ENCODE measurements at places on chromosomes 16 and 17. TPM values are rescaled to one million over a fixed set of nuclear protein-coding genes. Genes with fewer than 3 reads are reported as not detected.

DNA sequence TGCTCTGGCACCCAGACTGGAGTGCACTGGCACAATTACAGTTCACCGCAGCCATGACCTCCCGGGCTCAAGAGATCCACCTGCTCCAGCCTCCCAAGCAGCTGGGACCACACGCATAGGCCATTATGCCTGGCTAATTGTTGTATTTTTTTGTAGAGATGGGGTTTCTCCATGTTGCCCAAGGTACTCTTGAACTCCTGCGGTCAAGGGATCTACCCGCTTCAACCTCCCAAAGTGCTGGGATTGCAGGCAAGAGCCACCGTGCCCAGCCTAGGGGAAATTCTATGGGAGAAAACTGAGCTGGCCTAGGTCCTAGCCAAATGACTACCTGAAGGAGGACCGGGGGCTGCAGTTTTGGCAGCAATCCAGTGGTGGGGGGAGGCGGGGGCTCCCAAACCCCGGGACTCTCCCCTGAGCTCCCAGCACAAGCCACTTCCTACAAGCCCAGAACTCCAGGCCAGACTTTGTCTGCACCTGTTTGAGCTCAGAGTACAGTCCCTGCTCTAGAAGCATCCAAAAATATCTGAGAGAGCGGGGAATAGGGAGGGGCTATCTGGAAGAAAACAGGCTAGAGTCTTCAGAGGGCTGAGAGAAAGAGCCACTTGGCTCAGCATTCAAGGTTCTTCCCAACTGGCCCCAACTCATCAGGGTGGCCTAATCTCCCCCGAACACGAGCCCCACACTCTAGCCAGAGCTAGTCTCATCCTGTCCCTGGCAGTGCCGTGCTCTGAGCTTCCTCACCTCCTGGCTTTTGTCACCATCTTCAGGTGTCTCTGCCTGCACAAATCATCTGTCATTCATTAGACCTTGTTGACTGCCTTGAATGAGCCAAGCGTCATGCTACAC is 9.1 kb downstream of the SRL start:
- DNase-seq: no peak

GRCh38 chr17:43732958-43733357 is 25.6 kb downstream of the SOST start:
- DNase-seq: peak; percentile 64

GRCh38 chr16:58306327-58306726 is 11.5 kb upstream of the PRSS54 start:
- peak; percentile 64 for DNase-seq

The SLC12A3 gene
- not detected for total RNA-seq

DNA sequence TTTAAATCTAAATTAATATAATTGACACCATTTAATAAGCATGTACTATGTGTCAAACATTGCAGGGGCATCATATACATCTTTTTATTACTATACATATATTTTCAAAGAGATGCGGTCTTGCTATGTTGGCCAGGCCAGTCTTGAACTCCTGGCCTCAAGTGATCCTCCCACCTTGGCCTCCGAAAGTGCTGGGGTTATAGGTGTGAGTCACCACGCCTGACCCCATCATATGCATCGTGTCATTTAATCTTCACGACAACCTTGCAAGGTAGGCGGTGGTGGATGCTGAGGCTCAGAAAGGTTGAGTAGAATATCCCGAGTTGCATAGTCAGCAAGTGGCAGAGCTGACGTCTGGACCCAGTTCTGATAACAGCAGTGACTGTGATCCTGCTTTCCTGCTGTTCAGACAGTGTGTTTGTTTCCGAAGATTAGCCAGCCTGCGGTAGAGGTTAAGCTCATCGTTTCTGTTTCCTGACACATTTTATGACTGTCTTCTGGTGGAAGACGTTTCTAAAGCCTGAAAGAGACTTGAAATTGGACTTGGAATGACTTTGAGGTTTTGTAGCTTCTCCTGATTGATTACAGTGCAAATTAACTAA is 316.6 kb downstream of the SNX29 start:
- DNase-seq: no peak

DNA sequence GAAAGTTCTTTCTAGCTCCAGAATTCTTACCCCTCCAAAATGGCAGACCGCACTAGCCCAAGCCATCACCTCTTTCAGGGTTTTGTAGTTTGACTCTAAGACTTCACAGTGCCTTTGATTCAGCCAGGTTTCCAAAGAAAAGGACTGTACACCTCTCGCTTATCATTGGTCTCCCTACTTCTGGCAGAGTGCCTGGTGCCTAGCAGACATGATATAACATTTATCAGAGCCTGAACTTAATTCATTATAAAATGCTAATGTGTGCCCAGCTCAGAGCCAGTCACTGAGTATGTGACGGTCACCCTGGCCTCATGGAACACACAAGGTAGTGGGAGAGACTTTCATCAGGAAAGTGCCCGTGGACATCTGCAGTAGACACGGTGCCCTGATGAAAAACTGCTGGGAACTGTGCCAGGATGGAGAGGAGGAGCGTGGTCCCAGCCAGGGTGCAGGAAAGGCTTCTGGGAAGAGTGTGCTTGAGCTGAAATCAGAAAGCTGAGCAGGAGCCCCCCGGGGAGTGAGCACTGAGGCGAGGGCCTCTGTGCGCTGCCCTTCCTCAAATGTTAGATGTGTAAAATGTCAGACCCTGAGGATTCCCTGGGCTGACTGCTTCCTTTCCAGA is 34.3 kb upstream of the LGALS9 start:
- no peak for DNase-seq

DNA sequence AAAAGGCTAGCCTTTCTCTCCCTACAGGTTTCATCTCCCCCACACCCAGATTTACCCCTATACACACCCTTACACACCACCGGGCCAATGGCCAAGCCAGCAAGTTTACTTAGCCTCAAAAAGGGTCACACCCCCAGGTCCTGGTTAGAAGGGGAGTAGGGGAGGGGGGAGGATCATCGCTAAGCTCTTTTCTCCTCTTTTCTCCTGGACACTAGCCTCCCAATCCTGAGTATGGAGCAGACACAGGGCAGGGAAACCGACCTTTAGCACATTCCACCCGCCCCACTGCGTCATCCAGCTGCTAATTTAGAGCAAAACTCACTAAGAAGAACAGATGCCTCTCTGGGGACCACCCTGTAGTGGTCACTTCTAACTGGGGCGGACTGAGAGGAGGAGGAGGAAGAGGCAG is 4.4 kb downstream of the ACLY start:
- no peak for DNase-seq

The ESRP2 gene
- 49.0 TPM for total RNA-seq

GRCh38 chr16:68660359-68660795 is 15.3 kb downstream of the CDH3 start:
- DNase-seq: peak; percentile 86

GRCh38 chr17:2087597-2088211 is 32.8 kb downstream of the HIC1 start:
- DNase-seq: no peak

GRCh38 chr16:78706637-78707036 is 607.2 kb downstream of the WWOX start:
- no peak for DNase-seq

The CEP112 gene
- 2.4 TPM for total RNA-seq

The ODAD4 gene
- 0.26 TPM for total RNA-seq

DNA sequence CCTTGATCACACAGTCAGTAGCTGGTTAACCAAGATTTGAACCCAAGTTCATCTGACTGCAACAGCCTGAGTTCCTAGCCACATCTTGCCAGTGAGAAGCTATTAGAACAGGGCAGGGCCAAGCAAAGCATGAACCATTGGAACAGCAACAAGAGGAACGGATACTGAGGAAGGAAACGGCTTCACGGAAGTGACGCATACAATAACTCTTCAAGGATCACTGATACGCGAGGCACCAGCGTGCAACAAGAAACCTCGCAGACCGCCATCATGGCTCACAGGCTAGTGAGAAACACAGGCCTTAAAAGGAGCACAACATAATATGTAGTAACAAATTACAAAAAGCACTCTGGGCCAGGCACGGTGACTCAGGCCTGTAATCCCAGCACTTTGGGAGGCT is 114.9 kb downstream of the CDYL2 start:
- DNase-seq: no peak

DNA sequence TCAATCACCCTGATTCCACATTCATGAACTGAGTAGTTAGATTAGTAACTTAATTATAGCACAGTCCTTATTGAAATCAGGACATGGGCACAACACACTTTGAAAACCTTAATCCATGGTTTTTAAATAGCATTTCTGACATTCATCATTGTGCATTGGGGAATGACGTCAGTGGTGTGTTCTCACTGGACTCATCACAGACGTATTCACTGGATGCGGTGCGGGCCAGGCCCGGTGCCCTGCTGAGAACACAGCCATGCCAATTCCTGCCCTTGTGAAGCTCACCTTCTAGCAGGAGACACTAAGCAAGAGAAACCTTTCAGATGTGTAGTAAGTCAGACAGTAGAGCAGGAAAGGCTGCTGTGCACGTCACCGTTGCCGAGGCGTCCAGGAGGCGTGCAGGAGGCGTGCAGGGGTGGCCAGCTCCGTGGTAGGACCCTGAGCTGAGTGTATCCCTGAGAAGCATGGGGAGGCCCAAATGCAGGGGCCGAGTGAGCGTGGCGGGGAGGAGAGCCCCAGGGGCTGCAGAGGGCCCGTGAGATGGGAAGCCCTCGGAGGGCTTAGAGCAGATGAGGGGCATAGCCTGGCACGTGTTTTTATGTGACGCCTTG is 12.9 kb downstream of the BANP start:
- DNase-seq: no peak
